ENCODE measurements at places on chromosomes 11 and 22. TPM values are rescaled to one million over a fixed set of nuclear protein-coding genes. Genes with fewer than 3 reads are reported as not detected.
A peak's percentile ranks its signal among the peaks of the same experiment; 100 is the strongest.

- no peak for DNase-seq
These were observed 4.7 kb upstream of the GNAZ start for GRCh38 chr22:23065495-23066122.

- DNase-seq = peak; percentile 51
These were observed 88.7 kb downstream of the STIM1 start for GRCh38 chr11:3944198-3944597.

DNA sequence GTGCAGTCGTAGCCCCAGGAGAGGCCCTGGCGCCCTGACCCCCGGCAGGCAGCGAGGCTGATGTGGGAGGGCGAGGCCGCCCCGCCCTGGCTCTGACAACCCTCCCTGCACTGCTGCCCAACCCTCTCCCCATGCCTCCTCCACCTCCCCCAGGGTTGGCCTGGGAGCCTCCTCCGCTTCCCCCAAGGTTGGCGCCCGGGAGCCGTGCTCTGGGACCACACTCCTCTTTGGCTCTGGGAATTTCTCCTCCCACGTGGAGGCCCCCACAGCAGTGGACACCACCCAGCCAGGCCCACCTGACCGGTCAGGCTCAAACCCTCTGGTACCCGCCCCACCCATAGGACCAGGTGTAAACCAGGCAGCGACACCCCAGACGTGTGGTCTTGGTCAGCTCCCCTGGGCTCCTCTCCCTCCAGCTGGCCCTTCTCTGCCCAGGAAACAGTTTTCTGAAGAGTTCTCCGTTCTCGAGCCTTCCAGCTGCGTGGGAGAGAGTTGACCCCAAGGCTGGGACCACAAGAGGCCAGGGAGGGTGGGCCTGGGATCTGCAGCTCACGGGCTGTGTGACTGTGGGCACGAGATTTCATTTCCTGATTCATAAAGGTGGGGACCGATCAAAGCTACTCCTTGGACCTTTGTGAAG is 39.5 kb upstream of the BRSK2 start:
- no peak for DNase-seq

DNA sequence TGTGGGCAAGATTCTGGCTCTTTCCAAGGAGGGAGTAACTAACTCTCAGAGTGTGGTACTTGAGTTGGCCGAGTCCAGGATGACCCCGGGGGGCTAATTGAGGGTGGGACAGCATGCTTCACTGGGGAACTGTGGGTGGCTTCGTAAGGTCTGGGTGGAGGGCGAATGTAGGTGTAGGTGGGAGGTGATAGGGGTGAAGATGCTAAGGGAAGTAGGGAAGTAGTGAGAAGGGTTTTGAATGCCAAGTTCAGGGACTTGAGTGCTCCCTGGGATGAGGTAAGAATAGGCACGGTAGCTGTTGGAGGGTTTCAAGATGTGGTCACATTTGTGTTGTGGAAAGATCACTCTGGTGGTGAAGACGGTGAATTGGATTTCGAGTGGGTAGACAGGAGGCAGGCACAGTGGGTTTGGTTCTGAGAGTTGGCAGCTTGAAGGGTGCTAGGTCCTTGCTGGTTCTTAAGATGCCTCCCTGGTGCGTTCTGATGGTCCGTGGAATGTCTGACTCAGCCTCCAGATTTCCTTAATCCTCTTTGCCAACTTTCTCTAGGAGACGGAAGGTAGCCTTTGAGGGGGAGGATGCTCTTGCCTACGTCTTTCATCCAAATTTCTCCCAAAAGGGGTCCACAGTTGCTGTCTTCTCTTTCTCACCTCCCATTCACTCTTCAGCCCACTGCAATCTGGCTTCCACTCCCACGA is 2.5 kb upstream of the DNAL4 start:
- no peak for DNase-seq

The SLC22A25 gene
- total RNA-seq = not detected

DNA sequence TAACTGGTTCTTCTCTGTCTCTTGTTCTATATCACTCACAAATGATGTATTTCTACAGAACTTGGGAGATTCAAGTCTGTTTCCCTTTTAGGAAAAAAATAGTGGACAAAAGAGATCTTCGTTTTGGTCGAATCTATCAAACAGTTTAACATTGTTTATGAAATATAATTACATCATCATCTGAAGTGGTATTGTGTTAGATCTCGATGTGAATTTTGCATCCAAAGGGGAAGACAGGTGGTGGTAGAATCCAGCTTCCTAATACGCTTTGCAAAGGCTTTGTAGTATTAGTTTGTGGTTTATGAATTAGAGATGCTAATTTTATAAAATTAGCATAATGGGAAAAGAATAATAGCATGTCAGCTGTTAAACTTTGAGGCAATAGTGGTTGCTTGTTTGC is 3.4 kb downstream of the SIK2 start:
- DNase-seq = no peak

The CHEK1 gene
- total RNA-seq = 63.4 TPM

- DNase-seq = peak; percentile 53
These were observed 11.5 kb downstream of the P2RX3 start for GRCh38 chr11:57349491-57350274.

GRCh38 chr11:107179829-107180228 is 161.6 kb upstream of the GUCY1A2 start:
- DNase-seq = no peak

DNA sequence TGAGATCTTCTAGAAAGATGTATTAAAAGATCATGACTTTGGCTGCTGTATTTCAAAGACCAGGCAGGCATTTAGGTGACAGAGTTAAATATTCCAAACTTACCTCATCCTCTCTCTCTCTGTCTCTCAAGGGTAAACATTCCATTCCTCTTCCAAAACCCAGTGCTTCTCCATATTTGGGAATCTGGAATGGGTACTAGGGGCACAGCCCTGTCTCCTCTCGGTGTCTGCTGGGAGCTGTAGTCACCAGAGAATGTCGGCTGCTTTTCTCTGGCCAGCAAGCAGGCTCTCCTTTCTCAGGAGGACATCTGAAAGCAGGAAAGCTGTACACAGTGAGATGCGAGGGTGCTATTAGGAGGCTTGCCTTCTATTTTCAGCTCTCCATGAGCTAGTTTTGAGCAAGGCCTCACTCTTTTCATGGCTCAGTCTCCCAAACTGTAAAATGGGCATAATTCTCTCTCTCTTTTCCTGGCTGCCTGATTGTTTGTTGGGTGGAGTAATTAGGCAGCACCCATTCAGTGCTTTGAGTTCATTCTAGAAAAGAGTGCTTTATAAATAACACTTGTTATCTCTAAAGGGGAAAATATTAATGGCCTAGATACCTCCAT is 9.3 kb upstream of the PEX26 start:
- DNase-seq = peak; percentile 33

The CHADL gene
- 0.19 TPM for total RNA-seq

The NXPE2 gene
- total RNA-seq = 0.13 TPM

GRCh38 chr22:23074451-23074850 is 4.1 kb downstream of the GNAZ start:
- no peak for DNase-seq

The RFPL3 gene
- total RNA-seq = not detected

GRCh38 chr11:29093416-29094120 is 923.3 kb downstream of the KCNA4 start:
- peak; percentile 65 for DNase-seq

DNA sequence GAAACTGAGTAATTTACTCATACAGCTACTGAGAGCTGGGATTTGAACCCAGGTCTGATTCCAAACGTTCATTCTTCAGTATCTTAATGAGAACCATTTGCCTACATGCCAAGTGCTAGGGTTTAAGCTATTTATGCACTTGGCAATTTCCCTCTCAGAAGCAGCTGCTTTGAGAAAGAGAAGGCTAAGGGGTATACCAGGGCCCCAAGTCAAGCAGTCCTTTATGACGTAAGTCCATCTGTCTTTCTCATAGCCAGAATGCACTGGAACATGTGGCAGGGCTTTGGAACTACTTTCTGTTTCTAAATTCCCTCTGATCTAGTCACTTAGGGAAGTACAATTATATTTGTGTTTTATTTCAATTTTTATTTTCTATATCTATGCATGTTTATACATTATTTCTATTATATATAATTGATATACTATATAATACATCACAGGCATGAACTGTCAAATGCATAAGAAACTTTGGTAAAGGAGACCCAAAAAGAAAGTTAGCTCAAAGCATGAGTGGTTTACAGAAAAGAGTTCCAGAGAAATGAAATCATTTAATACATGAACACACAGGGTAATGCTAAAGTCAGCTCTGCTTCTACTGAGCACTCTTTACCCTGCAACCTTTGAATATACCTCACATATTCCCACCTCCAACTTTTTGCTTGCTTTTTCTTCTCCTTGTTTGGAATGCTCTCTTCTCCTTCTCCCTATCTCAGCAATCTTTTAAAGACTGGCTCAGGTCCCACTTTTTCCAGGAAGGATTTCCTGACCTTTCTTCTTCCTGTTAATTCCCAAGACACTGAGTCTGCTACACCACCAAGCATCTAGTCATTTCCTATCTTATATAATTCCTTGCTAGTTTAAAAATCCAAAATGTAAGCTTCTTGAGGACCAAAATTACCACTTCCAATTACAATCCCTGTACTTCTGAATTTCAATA is 80.5 kb upstream of the GDPD4 start:
- DNase-seq = peak; percentile 83

DNA sequence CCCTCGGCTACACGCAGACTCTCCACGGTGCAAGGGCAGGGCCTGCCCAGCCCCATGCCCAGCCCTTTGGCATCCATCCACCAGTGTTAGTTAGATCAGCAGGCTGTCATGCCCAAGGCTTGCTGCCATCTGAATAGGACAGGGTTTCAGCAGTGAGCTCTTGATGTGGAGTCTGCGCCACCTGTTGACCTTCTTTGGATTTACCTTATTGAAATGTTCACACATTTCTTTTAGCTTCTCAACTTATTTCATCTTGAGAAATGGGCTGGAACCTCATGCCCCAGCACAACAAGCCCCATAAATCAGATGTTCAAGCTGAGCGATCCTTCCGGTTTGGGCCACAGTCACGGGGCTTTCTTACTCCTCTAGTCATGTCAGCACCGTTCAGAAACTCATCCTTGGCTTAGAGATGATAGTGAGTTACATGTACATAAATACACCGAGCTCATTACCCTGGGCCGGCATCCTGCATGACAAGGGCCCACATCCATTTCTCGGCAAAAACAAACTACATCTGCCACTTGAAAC is 61.7 kb downstream of the PARVB start:
- peak; percentile 53 for DNase-seq

The DEPDC5 gene
- total RNA-seq = 6.5 TPM

All from LHCN-M2 (cell line).